Pancreas (tissue), 10 donors: ENCODE measurements at places on chromosomes 2 and 18. TPM values are rescaled to one million over a fixed set of nuclear protein-coding genes. Genes with fewer than 3 reads are reported as not detected.

The FAM237A gene
- not detected for total RNA-seq

The CMPK2 gene
- 4.3 TPM for total RNA-seq

The HK2 gene
- 4.9 TPM for total RNA-seq

The APCDD1 gene
- total RNA-seq = 31.1 TPM

The KHK gene
- 6.3 TPM for total RNA-seq

GRCh38 chr18:11994336-11994702 is 13.0 kb downstream of the IMPA2 start:
- H3K27ac ChIP-seq = peak overlapping the region; percentile 72
- peaks cover 82% of the 10 kb centered on the region for H3K4me1 ChIP-seq
- H3K27me3 ChIP-seq = no peaks in the 10 kb centered on the region
- peak; percentile 73 for DNase-seq

- no peak for DNase-seq
- H3K27me3 ChIP-seq = no peaks in the 10 kb centered on the region
- no peak overlapping the region for H3K27ac ChIP-seq
- no peaks in the 10 kb centered on the region for H3K36me3 ChIP-seq
- H3K4me3 ChIP-seq = no peak overlapping the region
These were observed 137.0 kb upstream of the DNMT3A start for GRCh38 chr2:25478736-25479135.

DNA sequence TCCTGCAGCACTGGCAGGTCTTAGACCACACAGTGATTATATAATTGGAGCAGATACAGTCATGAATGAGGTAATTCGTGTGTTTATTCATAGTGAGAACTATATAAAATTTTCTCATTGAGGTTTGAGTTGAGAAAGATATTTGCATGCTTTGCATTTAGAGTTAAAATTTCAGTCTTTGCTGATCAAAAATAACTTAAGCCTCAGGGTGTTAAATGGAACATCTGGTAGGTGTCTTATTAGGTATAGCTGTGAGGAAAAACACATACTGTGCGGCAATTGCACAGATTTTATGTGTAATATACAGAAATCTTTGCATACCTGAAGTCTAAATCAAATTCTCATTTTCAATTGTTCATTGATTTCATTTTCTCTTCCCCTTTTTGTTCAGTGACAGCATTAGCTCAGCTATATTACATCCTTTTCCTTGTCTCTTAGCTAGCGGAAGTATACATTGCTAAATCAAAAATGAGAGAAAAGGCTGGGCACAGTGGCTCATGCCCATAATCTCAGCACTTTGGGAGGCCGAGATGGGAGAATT is 21.2 kb downstream of the GORASP2 start:
- H3K4me1 ChIP-seq = no peaks in the 10 kb centered on the region
- H3K27ac ChIP-seq = no peak overlapping the region
- H3K4me3 ChIP-seq = no peak overlapping the region
- peaks cover 54% of the 10 kb centered on the region for H3K36me3 ChIP-seq
- H3K27me3 ChIP-seq = no peaks in the 10 kb centered on the region
